ENCODE measurements at places on chromosomes 3 and 15.
A peak's percentile ranks its signal among the peaks of the same experiment; 100 is the strongest.

DNA sequence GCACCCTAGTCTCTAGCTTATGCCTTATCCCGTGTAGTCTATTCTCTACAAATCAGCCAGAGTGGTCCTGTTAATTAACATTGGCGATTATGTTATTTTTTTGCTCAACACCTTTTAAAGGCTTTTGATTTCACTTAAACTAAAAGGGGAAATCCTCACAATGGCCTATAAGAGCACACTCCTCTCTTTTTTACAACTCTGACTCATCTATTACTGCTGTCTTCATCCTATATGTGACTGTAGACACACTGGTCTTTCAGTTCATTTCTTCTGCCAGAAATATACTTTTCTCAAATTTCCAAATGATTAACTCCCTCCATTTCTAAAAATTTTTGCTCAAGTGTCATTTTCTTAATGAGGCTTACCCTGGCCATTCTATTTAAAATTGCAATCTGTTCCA, 143.4 kb downstream of the NSUN3 start:
- no peak for DNase-seq

GRCh38 chr3:16320711-16321110, 55.7 kb downstream of the OXNAD1 start:
- no peak for DNase-seq

DNA sequence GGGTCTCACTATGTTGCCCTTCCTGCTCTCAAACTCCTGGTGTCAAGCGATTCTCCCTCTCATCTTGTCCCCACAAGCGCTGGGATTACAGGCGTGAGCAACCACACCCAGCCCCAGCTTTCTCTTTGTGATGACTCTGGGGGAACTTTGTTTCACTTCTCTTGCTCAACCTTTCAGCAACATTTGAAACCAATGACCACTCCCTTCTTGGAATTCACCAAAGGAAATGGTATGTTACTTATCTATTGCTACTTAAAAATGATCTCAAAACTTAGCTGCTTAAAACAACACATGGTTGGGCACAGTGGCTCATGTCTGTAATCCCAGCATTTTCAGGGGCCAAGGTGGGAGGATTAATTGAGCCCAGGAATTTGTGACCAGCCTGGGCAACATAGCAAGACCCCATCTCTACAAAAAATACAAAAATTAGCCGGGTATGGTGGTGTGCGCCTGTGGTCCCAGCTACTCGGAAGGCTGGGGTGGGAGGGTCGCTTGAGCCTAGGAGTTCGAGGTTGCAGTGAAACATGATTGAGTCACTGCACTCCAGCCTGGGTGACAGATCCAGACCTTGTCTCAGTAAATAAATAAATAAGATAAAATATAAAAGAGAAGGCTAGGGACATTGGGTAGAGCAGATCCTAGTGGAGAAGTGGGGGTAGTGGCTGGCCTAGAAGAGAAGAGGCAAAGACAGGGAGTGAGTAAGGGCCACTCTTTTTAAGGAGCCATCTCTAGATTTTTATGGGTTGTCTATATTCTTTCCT, 10.3 kb upstream of the COPG1 start:
- peak; percentile 70 for DNase-seq

GRCh38 chr3:10440684-10441083, 64.7 kb downstream of the ATP2B2 start:
- no peak for DNase-seq

DNA sequence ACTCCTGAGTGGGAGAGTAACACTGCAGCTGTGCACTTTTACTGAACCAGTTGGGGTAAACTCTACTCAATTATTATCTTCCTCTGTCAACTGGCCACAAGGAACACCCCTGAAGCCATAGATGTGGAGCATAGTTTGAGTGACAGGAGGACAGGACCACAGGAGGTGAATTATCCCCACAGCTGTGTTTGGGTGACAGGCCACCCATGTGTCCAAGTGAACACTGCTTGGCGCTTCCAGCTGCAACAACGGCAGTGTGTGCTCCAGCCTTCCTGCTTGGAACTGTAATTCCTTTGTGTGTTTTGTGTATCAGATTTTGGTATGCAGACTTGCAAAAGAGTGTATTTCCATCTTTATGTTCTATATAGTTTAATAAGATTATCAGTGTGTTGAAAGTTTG, 20.2 kb upstream of the TSPAN3 start:
- no peak for DNase-seq

GRCh38 chr15:93730724-93731123, 500.6 kb upstream of the MCTP2 start:
- DNase-seq = no peak

- DNase-seq = no peak
These were observed 424.1 kb downstream of the FGF12 start for GRCh38 chr3:192303235-192303634.

DNA sequence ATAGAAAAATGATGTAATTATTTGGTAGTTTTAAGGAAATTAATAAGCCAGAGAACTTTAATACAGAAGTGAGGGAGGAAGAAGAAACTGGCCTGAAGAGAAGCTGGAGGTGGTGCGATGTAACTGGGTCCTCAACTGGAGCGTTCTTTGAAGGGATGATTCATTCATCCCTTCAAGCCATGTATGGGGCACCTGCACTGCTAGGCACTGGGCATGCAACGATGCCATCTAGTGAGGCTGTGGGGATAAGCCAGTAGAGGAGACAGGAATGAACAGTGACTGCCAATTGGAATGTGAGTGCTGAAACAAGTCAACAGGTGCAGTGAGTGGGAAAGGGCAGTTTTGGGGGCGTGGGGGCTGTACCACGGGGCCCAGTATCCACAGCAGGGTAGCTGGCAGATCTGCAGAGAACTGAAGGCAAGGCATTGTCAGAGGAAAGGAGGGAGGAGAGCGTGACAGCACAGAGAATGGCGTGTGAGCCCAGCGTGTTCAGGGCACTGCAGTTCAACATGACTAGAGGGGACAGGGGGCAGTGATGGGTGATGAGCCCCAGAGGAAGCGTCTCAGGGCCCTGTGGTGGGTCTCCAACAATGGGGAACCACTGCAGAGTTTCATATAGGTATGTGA, 3.8 kb upstream of the KIF23 start:
- no peak for DNase-seq

GRCh38 chr15:29039466-29040369, 153.9 kb downstream of the APBA2 start:
- DNase-seq = peak; percentile 46

DNA sequence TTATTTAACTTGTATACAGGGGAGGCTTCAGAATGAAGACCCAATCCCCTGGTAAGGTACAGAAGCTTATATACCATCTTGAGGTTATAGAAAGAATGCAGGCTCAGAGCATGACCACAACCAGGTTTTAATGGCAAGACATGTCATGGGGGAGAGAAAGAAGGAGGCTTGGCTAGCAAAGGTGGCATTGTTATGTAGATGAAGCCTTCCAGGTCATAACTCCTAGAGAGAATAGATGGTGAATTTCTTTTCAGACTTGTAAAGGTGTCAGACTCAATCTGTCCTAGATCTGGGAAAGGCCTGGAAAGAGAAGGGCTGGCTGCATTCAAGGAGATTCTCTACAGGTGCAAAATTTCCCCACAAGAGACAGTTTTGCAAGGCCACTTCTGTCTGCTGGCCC, 99.4 kb upstream of the CTDSPL start:
- DNase-seq = no peak

- peak; percentile 72 for DNase-seq
These were observed 128.9 kb upstream of the BHLHE40 start for GRCh38 chr3:4850211-4850927.

GRCh38 chr3:97821774-97822358, at the start of gene CRYBG3:
Gene CRYBG3 (plus strand): TSS chr3:97822011. CDS start chr3:97822207, 196 bp downstream.
- peak; percentile 85 for DNase-seq

- no peak for DNase-seq
These were observed 7.5 kb downstream of the CDAN1 start for GRCh38 chr15:42729409-42729808.

DNA sequence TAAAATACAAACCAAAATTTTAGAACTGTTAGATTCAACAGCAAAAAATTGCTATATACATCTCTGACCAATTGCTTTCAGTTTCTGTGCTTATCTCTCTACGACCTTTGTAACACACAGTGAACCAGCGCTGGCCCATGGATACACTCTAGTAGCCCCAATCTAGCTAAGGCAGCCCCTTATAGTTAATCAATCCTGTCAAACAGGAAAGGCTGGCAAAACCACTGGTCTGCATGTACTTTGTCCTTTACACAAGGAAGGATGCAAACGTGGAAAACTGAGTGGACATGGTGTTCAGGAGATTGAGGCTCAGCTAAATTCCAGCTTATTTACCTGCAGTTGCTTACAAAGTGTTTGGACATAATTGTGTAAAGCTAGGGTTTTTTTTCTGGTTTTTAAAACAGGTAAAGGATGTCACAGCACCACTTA, 25.9 kb downstream of the ADGRG7 start:
- no peak for DNase-seq

DNA sequence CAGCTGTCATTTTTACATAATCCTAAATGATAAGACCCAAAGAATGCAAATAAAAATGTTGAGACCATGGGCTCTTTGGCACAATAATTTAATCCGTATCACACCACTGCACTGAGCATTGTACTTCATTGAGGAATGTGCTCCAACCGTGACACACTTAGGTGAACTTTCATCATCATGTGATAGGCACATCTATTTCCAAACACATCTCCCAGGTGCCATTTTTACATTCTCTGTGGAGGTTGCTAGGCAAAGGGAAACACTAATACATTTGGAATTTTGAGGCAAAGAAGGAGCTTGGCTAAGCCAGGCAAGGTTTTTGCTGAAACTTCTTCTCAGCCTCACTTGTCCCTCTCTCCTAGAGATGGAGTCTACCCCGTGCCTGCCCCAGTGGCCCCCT, 68.7 kb downstream of the LRTM1 start:
- DNase-seq = no peak

GRCh38 chr3:7953449-7954014, 548.1 kb upstream of the LMCD1 start:
- no peak for DNase-seq

- DNase-seq = peak; percentile 45
These were observed 117.5 kb downstream of the EDEM1 start for GRCh38 chr3:5304789-5305683.

GRCh38 chr3:182947888-182948287, 32.5 kb downstream of the DCUN1D1 start:
- peak; percentile 29 for DNase-seq

GRCh38 chr3:16904423-16905417, 20.0 kb downstream of the PLCL2 start:
- no peak for DNase-seq

DNA sequence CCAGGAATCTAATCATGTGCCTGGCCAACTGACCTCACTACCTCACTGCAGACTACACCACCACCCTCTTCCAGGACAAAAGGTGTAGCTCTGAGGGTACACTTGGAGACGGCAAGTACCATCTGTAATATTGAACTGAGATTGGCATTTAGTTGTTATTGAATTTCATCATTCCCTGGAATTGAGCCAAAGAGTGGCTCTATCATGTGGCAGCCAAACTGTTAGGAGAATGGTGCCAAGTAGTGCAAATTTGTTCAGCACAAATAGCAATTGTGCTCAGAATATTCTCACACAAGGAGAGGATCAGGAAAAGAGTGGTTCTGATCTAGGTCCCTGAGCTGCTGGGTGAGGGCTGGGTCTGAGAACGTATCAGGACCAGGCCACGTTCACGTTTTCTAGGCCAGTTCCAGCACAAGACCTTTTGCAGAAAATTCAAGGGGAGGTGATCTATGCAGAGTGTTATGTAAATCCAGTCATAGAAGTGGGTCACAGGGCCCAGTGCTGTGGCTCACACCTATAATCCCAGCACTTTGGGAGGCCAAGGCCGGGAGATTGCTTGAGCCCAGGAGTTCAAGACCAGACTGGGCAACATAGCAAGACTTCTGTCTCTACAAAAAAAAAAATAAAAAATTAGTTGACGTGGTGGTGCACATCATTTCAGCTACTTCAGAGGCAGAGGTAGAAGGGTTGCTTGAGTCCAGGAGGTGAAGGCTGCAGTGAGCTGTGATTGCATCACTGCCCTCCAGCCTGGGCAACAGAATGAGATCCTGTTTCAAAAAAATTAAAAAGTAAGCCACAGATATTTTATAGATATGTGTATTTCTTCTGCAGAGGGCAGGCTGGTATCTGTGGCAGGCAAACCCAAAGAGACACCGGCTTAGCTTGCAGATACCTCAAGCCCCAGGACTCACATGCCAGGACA, 31.9 kb upstream of the CFAP161 start:
- DNase-seq = no peak

GRCh38 chr3:66816090-66816761, 181.9 kb upstream of the KBTBD8 start:
- DNase-seq = peak; percentile 23

DNA sequence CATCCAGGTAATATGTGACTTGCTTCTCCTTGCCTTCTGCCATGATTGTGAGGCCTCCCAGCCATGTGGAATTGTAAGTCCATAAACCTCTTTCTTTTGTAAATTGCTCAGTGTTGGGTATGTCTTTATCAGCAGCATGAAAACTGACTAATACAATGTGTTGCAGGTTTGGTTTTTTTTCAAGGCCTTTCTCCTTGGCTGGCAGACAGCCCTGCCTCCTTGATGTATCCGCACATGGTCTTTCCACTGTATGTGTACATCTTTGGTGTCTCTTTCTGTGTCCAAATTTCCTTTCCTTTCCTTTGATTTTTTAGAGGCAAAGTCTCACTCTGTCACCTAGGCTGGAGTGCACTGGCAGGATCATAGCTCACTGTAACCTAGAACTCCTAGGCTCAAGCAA, 260.1 kb downstream of the TUSC7 start:
- no peak for DNase-seq

DNA sequence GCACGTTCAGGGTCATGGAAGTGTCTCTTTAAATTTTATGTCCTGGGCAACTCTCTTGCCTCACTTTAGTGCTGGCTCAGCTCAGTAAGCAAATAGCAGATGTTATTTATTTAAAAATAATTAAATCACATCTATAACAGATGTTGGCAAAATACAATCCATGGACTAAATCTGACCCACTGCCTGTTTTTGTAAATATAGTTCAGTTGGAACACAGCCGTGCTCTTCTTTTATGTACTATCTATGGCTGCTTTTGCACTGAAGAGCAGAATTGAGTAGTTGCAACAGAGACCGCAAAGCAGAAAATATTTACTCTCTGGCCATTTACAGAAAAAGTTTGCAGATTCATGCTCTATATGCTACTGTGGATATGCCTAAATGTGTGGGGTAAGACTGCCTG, 79.2 kb downstream of the SAMMSON start:
- no peak for DNase-seq

DNA sequence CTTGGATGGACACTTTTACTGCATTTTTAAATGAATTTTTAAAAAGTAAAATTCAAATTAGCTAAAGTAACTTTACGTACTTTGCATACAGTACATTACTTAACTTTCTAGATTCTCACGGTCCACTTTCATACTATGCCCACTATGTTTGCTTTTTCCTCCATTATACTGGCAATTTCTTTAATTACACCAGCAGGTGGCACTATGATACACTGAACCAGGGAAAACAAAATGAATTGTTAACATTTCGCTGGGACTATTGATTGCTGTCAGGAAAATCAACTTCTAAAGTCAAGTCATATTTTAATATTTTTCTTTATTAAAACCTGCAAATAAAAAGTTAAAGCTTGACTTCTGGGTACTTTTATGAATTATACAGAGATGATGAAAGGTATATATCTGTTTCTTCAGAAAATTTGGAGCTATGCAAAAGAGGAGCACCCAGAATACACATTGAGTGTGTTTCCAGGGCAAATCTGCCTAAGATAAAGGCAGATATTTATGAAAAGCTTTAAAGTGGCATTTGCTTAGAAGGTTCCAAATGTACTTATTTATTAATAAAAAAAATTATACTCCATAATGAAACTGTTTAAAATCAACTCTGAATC, 21.8 kb upstream of the POU1F1 start:
- DNase-seq = no peak

Data from activated CD8-positive, alpha-beta T cell treated with anti-CD3 and anti-CD28 coated beads, Interleukin-2, amount 10 ng/mL, durations not matched to agents 7 days and 5 days (primary cell).